Caki2 (cell line): ENCODE measurements at places on chromosomes 7 and 10. TPM values are rescaled to one million over a fixed set of nuclear protein-coding genes. Genes with fewer than 3 reads are reported as not detected.

GIMAP8 gene
- not detected in 2 replicates for total RNA-seq

CPN1 gene
- total RNA-seq: not detected in 2 replicates

SLC13A4 gene
- not detected in 2 replicates for total RNA-seq

MICALL2 gene
- total RNA-seq: 8.8 and 13.5 TPM in 2 replicates

FZD1 gene
- 5.2 and 5.6 TPM in 2 replicates for total RNA-seq

ELN gene
- 0.27 TPM in 1 of 2 replicates, not detected in the other for total RNA-seq

TMEM184A gene
- 13.4 and 16.6 TPM in 2 replicates for total RNA-seq

RBM20 gene
- 7.2 and 7.7 TPM in 2 replicates for total RNA-seq

ATOH7 gene
- total RNA-seq: not detected in 2 replicates

SPDYE2B gene
- not detected in 2 replicates for total RNA-seq

FOXI2 gene
- total RNA-seq: not detected in 2 replicates

LBX1 gene
- not detected in 2 replicates for total RNA-seq

ZCCHC24 gene
- 3.7 and 5.7 TPM in 2 replicates for total RNA-seq

INTS1 gene
- 39.4 and 78.5 TPM in 2 replicates for total RNA-seq

ACADSB gene
- total RNA-seq: 4.3 and 4.7 TPM in 2 replicates

RBP4 gene
- 0.54 TPM in 1 of 2 replicates, not detected in the other for total RNA-seq

SFXN2 gene
- 9.5 and 22.1 TPM in 2 replicates for total RNA-seq

LDB3 gene
- total RNA-seq: 0.03 and 0.17 TPM in 2 replicates

THSD7A gene
- total RNA-seq: 0.06 and 0.20 TPM in 2 replicates

UCN3 gene
- not detected in 2 replicates for total RNA-seq

FGF8 gene
- not detected in 2 replicates for total RNA-seq

PKD2L1 gene
- not detected in 2 replicates for total RNA-seq

PNLIPRP3 gene
- not detected in 2 replicates for total RNA-seq

PPP1R17 gene
- total RNA-seq: not detected in 2 replicates

GDF2 gene
- total RNA-seq: not detected in 2 replicates

FKBP6 gene
- not detected in 2 replicates for total RNA-seq

BMPER gene
- not detected in 2 replicates for total RNA-seq

SEPHS1 gene
- total RNA-seq: 88.9 and 121 TPM in 2 replicates

NPC1L1 gene
- not detected in 2 replicates for total RNA-seq

TMEM209 gene
- 4.0 and 4.5 TPM in 2 replicates for total RNA-seq

R3HCC1L gene
- 5.1 and 7.5 TPM in 2 replicates for total RNA-seq

FGFR2 gene
- 7.4 and 13.5 TPM in 2 replicates for total RNA-seq

CAV2 gene
- 191 and 199 TPM in 2 replicates for total RNA-seq

IL2RA gene
- not detected in 2 replicates for total RNA-seq

IL6 gene
- 2.0 and 6.4 TPM in 2 replicates for total RNA-seq

FAM180A gene
- 0.84 TPM in 1 of 2 replicates, not detected in the other for total RNA-seq

GIMAP4 gene
- not detected in 2 replicates for total RNA-seq

DKK1 gene
- total RNA-seq: 4.5 and 8.6 TPM in 2 replicates

ASIC3 gene
- total RNA-seq: 0.84 and 1.6 TPM in 2 replicates

UBN2 gene
- 1.5 and 1.7 TPM in 2 replicates for total RNA-seq

LRRC18 gene
- total RNA-seq: not detected in 2 replicates

MYO3A gene
- total RNA-seq: 4.5 TPM in 2 replicates

MSMB gene
- not detected in 2 replicates for total RNA-seq

OGDHL gene
- total RNA-seq: 4.1 and 13.9 TPM in 2 replicates
